Right forelimb (tissue), 1 donor: ENCODE measurements at places on chromosomes 7 and 10.

DNA sequence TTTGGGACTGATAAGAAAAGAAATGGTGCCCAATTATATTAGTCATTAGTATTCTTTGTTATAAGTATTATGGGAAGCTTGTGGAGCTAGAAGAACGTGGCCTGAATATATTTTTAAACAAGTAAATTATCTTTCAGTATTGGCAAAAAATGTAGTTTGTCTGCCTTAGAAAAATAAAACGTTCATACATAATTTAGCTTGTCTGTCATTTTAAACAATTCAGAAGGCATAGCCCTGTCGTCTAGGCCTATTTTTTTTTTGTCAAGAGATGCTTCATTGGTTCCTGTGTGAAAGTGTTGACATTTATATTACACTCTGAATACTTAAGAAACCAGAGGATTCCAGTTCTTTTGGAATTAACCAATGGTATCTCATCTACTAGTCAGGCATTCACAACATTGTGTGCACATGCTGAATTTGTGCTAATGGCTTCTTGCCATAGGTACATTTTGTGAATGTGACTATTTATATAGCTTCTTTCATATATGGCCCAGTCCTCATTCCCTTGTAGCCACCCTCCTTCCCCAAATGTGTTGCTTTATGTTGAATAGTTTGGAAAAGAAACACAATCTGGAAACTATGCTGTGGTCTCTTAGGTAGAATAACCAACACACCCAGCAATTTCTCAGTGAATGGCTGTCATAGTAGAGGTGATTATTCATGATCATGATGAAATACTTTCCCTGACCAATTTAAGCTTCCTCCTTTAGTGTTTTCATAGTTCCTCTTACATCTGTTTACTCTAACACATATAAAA, 435.8 kb downstream of the EXOC4 start:
- no peak for DNase-seq

GRCh38 chr7:106895246-106895864, 30.3 kb downstream of the PIK3CG start:
- no peak for DNase-seq

DNA sequence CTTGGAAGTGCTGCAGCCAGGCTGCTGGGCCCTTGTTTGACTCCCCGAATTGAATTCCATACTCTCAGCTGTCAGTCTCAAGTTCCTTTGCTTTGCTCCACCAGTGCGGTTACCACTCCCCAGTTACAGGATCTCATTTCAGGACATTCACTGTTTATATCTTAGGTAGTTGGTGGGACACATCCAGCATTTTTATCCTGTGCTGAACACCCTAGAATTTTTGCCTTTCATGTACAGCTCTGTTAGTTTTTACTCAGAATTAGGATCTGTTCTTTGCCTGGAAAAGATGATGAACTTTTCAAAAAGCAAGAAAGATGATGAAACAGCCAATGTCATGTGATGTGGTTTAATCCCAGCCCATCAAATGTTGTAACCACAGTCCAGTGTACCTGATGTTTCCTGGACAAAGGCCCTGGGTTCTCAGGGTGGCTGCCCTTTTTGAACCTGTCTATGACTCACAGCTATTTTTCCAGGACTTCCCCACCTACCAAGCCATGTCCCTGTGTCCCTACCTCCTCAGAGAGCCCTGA, 149.7 kb downstream of the NOC3L start:
- DNase-seq, result no peak

- no peak for DNase-seq
Observed at GRCh38 chr10:120479506-120479905, 22.5 kb downstream of the PLPP4 start.

- no peak for DNase-seq
Observed at GRCh38 chr7:13742126-13742525, 247.3 kb downstream of the ETV1 start.

GRCh38 chr7:1290679-1291356, 58.1 kb downstream of the UNCX start:
- DNase-seq, result peak; percentile 56

DNA sequence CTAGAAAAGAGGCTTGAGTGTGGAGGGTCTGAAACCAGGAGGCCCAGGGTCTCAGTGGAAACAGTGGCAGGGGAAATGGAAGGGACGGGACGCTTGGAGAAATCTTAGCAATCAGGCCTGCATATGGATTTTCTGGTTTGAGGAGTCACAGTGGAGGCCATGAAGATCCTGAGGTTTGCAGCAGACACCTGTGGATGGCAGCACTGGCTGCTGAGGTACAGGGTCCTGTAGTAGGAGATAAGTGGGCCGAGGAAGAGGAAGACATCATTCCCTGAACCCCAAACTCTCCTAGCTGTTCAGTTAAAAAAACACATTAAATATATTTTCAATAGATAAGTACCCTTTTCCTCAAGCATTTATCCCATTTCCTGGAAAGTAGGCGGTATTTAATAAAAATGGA, 208.8 kb upstream of the IGFBP3 start:
- DNase-seq, result no peak

- DNase-seq, result no peak
Observed at GRCh38 chr10:76469675-76470074, 1038.3 kb downstream of the LRMDA start.

- no peak for DNase-seq
Observed at GRCh38 chr7:113504142-113504541, 385.8 kb upstream of the SMIM30 start.

DNA sequence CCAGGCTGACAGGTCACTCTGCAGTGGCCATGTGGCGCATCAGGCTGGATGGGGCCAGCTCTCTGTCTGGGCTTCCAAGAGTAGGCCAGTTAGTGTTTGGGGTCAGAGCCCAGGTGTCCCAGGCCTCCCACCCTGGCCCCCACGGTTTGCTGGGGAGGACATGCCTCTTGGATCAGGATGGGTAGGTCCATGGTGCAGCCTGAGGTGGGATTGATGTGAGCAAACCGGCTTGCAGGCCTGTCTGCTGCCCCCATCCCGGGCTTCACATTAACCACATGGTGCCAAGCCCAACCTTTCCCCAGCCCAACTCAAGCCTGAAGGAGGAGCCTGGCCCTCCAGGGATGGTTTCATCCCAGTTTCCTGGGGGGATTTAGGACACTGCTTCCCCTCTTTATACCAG, 39.2 kb downstream of the LDB3 start:
- no peak for DNase-seq

- DNase-seq, result no peak
Observed at GRCh38 chr10:35639728-35640401, 2.2 kb downstream of the FZD8 start.

GRCh38 chr7:44189286-44189992, at the start of gene GCK:
GCK (minus strand) TSS chr7:44189439; CDS start chr7:44188953, 486 bp downstream.
- no peak for DNase-seq

DNA sequence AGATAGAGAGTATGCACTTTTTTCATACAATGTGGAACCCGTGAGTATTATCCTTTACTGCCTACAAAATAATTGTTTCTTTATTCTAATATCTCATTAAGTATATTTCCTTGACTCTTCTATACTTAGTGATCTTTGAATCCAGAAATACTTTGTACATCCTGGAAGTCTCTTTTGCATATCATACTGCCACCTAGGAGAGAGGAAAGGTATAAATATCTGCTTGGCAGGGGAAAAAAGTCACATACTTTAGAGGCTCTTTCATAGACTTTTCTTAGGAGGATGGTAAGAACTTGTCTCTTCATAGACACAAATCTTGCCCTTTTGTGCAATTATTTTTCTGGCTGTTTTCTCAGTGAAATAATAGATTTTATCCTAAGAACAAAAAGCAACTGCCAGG, 436.0 kb downstream of the PAXIP1 start:
- DNase-seq, result no peak

DNA sequence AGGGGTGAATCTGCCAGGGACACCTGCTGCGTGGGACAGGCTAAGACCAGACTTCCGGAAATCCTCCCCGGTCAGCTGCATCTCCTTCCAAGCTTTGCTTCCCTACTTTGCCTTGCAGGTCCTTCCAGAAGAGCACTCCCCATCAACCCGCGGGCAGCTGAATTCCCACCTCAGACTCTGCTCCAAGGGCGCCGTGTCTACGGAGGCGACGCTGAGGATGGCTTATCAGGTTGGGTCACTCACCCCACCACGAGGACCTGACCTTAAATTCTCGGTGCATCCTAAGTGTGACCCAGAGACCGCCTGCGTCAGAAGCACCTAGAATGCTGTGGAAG, 78.9 kb upstream of the KMT2C start:
- no peak for DNase-seq
